ENCODE measurements at places on chromosomes 12 and 14. TPM values are rescaled to one million over a fixed set of nuclear protein-coding genes. Genes with fewer than 3 reads are reported as not detected.
A peak's percentile ranks its signal among the peaks of the same experiment; 100 is the strongest.

DNA sequence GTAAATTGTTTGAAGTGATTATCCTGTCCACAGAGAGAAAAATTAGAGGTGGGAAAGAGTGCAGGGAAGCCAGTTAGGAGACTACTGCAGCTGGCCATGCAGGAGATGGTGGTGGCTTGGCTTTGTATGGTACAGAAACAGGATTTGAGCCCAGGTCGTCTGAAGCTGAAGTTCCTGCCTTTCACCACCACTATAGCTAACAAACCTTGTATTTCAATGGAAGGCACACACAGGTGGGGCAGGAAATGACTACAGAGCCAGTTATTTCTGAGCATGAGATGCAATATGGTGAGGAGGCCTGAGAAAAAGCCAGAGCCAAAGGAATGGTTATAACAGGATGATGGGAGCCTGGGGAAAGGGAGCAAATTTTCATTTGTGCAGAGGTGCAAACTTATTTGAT is 103.9 kb downstream of the BTG1 start:
- H3K4me1 ChIP-seq, result peaks cover 31% of the 10 kb centered on the region
- H3K27ac ChIP-seq, result no peak overlapping the region
- no peaks in the 10 kb centered on the region for H3K27me3 ChIP-seq
- H3K36me3 ChIP-seq, result no peaks in the 10 kb centered on the region
- no peak overlapping the region for H3K4me3 ChIP-seq
- peak; percentile 46 for DNase-seq

DNA sequence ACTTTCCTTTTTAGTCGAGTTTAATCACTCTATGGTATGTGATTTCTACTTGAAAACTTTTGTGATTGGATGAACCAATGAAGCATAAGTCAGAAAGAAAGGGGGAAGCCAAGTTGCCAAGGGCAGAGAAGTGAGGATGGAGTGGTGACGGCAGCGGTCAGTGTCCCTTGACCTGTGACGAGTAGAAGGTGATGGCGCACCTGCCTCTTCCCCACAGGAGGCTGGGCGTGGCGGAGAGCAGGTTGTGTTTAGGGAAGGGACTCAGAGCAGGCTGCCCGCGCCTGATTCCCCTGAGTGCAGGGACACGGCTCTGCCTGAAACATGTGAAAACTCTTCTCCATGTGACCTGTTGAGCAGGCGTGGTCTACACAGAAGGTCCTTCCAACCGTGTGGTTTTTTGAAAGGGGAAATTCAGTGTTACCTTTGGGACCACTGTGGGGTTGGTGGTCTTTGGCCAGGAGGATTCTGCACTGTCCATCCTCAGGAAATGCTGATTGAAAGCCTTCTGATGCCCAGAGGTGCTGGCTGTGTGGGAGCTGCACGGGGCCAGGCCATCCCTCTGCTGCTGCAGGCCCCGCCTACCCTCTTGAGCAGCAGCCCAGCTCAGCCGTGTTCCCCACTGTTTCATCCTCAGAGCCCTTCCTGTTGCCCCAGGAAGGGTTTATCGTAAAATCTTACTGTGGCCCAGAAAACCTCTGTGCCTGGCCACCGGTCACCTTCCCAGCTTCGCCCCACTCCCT is 23.5 kb upstream of the AMN start:
- H3K36me3 ChIP-seq, result peaks cover 42% of the 10 kb centered on the region
- no peak overlapping the region for H3K27ac ChIP-seq
- H3K27me3 ChIP-seq, result no peaks in the 10 kb centered on the region
- DNase-seq, result no peak

DNA sequence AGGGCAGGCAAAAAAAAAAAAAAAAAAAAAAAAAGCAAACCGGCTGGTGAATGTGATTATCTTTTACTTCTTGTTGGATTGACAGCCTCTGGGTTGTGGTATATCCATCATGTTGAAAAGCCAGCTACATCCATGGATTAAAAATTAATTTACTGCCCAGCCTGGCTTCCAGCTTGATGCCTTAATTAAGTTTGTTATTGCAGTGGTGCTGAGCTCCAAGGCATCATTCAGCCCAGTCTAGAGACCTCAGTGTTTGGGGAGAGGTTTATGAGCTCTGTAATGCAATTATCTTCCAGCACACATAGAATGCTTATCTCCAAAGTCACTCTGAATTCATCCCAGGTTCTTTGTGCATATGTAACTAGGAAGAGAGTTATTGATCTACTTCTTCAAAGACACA is 114.8 kb downstream of the RIMBP2 start:
- H3K27me3 ChIP-seq, result no peaks in the 10 kb centered on the region
- H3K4me1 ChIP-seq, result no peaks in the 10 kb centered on the region
- H3K36me3 ChIP-seq, result no peaks in the 10 kb centered on the region
- H3K4me3 ChIP-seq, result no peak overlapping the region
- H3K27ac ChIP-seq, result no peak overlapping the region
- DNase-seq, result no peak

DNA sequence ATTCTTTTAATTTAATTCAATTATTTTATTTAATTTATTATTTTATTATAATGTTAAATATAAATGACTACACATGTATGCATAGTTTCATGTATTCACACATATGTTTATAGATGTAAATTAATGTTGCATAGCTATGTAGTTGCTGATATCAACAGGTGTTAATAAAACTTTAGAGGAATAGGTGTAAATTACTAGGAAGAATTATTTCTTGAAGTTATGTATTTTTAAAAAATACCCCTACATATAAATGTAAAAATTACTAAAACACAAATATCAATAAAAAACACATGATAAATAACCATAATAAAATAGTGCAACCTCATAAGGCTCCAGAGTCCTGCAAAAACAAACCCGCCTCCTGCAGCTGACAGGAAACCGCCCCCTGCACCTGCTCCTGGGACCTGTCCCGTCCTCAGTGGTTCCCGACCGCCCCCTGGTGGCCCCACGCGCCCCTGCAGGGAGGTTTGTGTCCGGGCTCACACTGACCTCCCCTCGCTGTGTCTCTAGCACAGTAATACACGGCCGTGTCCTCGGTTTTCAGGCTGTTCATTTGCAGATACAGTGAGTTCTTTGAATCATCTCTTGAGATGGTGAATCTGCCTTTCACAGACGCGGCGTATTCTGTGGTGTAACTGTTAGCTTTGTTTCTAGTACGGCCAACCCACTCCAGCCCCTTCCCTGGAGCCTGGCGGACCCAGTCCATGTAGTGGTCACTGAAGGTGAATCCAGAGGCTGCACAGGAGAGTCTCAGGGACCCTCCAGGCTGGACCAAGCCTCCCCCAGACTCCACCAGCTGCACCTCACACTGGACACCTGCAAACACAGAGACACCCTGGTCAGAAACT is 1264.0 kb downstream of the TMEM121 start:
- no peaks in the 10 kb centered on the region for H3K4me1 ChIP-seq
- no peaks in the 10 kb centered on the region for H3K36me3 ChIP-seq
- H3K27me3 ChIP-seq, result peaks cover 56% of the 10 kb centered on the region
- DNase-seq, result peak; percentile 69
- H3K27ac ChIP-seq, result no peak overlapping the region

- H3K36me3 ChIP-seq, result no peaks in the 10 kb centered on the region
- peak overlapping the region; percentile 41 for H3K4me3 ChIP-seq
- H3K27ac ChIP-seq, result peak overlapping the region; percentile 88
- H3K4me1 ChIP-seq, result peaks cover 27% of the 10 kb centered on the region
- no peaks in the 10 kb centered on the region for H3K27me3 ChIP-seq
- peak; percentile 98 for DNase-seq
Measured at GRCh38 chr12:69688471-69689427, 10.4 kb downstream of the BEST3 start.

DNA sequence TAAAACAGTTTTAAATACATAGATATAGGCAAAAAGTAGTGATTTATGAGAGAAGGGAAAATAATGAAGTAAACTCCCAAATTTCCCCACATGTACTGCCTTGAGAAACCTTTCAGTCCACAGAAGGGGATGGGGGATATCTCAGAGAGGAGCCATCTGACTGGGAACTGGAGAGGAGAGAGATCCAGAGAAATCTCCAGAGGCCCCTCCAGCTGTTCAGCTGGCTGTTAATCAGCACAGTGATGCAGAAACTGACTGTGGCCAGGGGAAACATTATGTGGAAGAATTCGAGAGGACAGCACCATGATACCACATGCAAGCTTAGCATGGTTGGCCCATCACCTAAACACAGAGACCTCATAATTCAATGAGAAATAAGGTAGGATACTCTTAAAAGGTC is 1165.9 kb upstream of the TMEM132C start:
- H3K4me1 ChIP-seq, result peaks cover under 1% of the 10 kb centered on the region
- no peak overlapping the region for H3K27ac ChIP-seq
- no peaks in the 10 kb centered on the region for H3K36me3 ChIP-seq
- no peak for DNase-seq

The IFI27 gene
- total RNA-seq, result 2.0 TPM

The PRR4 gene
- 7.7 TPM for total RNA-seq

The PIK3C2G gene
- 10.6 TPM for total RNA-seq
